ENCODE measurements at places on chromosomes 1 and 21.

GRCh38 chr1:157403203-157403602 lies 149.1 kb downstream of the FCRL5 start:
- no peak for DNase-seq

GRCh38 chr1:206788487-206789050 lies 16.3 kb upstream of the IL10 start:
- DNase-seq = no peak

- DNase-seq = no peak
These were observed 11.8 kb upstream of the USP1 start for GRCh38 chr1:62425041-62425440.

DNA sequence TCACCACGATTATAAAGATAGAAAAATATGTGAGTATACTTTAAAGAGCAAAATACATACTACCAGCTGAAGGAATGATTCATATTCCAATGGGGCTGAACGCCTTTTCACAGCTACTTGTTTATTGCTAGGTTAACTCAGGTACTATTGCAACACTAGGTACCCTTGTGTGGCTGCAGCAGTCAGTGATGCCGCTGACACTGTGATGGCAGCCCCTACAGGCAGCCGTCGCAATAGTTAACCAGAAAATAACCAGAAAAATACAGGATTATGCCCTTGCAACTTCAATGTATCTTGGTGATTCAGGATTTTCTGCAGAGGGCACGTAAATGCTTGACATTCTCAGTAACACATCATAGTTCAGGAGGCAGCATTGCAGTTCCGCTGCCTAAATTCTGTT lies 1.6 kb upstream of the MARK1 start:
- DNase-seq = no peak

GRCh38 chr1:118984086-118984721 lies 3.9 kb downstream of the TBX15 start:
- no peak for DNase-seq

DNA sequence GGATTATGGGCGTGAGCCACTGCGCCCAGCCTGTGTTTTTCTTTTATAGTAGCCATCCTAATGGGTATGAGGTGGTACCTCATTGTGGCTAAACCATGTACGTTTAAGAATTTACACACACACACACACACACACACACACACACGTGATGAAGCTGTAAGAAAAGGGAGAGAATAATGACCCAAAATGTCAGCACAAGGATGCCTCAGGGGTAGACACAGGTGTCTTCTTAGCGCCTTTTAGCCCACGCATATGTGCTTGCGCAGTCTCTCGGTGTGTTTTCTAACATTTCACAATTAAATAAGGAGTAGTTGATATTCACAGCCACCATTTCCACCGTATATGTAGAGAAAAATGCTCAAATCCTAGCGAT lies 782 bp upstream of the PFKL start:
- DNase-seq = peak; percentile 12

DNA sequence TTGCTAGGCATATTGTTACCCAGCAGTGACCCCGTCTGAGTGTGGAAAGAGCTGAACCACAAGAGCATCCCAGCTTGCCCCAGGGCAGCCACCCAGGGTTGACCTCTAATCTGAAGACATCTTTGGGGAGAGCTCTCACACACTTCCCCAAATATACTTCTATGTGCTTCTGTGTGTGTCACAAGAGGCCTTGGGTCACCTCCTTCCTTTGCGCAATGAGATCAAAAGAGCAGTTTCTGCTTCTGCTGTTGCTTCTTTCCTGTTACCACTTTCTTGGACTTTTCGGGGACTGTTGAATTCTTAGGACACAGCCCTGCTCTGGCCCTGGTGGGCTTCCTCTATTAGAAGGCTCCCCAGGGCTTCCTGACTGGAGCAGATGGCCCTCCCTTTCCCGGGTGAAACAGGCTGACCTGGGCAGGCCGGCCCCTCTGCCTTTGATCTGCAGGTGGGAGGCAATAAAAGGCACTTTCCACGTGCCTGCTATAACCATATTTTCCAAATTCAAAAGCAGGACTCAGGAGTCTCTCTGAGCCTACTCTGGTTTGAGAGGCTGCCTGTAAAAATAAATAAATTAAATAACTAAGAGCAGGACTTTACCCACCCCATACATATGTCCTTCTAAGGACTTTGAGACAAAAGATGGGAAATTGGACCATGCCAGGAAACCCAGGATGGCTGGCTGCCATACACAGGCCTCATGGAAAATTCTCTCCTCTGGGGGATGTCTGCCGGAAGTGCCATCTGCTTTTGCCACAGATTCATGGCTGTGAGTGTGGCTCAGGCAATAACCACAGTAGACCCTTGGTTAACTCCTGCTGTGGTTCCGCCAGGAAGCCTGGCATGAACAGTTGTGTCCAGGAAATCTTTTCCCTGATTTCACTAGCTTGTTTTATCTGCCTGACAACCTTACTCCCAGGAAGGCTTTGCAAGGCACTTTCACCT lies 28.3 kb upstream of the RCSD1 start:
- no peak for DNase-seq

DNA sequence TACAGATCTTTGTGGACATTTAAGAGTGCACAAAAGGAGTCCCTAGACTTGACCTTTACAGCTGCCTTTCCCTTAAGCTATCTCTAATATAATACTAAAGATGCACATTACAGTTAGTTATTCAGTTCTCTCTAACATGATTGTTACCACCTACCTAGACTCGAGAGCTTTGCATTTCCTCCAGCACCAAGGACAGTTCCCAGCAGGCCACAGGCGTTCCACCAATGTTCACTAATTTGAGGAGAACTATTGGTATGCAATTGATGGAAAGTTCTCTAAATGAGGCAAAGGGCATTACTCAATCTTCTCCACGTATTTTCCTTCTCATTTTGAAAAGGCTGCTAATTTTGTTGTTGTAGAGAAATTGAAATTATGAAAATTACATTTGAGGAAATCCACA lies 5.4 kb upstream of the NTNG1 start:
- no peak for DNase-seq

GRCh38 chr1:67078291-67078690 lies 24.3 kb upstream of the SLC35D1 start:
- no peak for DNase-seq

- DNase-seq = no peak
These were observed 2.4 kb upstream of the CTPS1 start for GRCh38 chr1:40976952-40977690.

DNA sequence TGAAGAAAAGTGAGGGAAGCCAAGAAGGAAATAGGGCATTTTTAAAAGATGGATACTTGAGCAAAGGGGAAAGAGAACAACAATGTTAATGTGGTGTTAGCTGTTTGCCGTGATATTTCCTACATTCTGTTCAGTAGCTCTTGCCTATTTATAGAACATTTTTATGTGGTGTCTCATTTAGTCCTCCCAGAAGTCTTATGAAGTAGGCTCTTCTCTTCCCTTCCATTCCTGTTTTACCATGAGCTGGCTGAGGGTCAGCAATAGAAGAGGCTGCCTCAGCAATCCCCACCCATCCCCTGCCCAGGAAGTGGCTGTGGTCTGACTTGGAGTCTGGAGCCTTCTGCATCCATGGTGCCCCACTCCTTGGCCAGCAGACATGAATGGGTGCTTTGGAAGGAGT lies 60.1 kb downstream of the KIAA0040 start:
- DNase-seq = no peak

- no peak for DNase-seq
These were observed 214.1 kb downstream of the PBX1 start for GRCh38 chr1:164773102-164773501.

- DNase-seq = no peak
These were observed 16.8 kb upstream of the ERVH48-1 start for GRCh38 chr21:42942244-42942643.

- DNase-seq = no peak
These were observed 19.6 kb upstream of the COQ8A start for GRCh38 chr1:226920446-226920894.

GRCh38 chr21:32567626-32568025 lies 17.7 kb downstream of the TCP10L start:
- no peak for DNase-seq

DNA sequence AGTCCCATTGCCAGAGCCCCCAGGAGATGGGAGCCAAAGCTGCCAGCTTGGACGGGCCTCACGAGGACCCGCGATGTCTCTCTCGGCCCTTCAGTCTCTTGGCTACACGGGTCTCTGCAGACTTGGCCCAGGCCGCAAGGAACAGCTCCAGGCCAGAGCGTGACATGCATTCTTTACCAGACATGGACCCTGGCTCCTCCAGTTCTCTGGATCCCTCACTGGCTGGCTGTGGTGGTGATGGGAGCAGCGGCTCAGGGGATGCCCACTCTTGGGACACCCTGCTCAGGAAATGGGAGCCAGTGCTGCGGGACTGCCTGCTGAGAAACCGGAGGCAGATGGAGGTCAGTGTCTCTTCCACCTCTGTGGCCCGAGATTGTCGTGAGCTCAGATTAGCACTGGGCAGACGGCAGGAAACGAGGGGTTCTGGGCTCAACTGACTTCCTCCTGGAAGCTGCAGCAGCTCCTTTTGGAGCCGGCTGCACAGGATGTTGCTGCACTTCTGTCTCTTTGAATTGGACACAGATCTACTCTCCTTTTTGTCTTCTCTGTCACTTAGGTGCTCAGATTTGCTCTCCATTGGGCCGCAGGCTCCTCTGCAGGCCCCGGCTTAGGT lies 68.0 kb downstream of the DISC1 start:
- no peak for DNase-seq

- no peak for DNase-seq
These were observed 15.1 kb downstream of the MORN1 start for GRCh38 chr1:2376261-2376741.

- DNase-seq = no peak
These were observed 98.7 kb downstream of the NCAM2 start for GRCh38 chr21:21096956-21097355.

DNA sequence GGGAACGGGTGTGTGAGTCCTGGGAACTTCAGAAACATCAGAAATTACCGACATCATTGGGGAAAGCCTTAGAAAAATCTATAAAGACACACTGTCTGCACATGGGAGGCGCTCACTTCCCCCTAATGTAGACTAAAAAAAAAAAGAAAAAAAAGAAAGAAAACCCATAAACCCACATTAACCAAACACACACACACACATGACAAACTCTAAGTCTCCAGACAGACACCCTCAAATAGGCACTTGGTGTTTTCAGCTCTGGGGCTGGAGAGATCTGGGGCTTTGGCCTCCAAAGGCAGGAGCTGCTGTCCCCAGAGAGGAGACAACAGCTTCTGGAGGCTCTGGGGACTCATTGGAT lies 13.2 kb upstream of the SDHB start:
- DNase-seq = no peak

- DNase-seq = no peak
These were observed 111.6 kb upstream of the PDE4B start for GRCh38 chr1:65681096-65681495.

DNA sequence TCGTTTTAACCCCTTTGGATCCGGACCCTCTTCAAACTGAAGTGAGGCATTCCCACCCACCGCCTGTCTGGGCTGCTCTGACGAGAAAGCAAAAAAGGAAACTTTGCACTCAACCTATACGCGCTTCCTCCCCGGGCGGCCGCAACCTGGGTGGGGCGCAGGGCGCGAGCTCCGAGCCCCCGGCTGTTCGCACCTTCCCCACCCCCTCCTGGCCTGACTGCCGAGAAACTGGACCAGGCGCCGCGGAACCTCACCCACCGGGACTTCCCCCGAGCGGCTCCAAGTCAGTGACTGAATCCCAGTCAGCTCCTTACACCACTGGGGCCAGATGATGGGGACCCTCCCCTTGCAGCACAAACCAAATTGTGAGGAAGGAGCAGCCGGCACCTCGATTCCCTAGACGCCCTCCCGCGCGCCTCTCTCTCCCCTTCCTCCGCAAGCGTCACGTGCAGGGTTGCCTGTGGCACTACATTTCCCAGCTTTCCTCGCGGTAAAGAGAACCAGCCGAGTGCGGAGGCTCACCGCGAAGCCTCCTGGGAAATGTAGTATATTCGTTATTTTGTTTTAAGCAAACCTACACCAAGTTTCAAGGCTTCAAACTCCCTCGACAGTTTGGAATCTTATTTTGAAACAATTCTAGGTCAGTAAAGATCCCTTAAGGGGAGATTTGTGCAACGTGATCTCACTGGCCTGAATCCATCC lies at the start of gene RAB29:
RAB29 (minus strand) TSS at position 468 of the 702 bp plus-strand sequence. CDS start 526 bp downstream, outside the sequence.
- DNase-seq = peak; percentile 63

DNA sequence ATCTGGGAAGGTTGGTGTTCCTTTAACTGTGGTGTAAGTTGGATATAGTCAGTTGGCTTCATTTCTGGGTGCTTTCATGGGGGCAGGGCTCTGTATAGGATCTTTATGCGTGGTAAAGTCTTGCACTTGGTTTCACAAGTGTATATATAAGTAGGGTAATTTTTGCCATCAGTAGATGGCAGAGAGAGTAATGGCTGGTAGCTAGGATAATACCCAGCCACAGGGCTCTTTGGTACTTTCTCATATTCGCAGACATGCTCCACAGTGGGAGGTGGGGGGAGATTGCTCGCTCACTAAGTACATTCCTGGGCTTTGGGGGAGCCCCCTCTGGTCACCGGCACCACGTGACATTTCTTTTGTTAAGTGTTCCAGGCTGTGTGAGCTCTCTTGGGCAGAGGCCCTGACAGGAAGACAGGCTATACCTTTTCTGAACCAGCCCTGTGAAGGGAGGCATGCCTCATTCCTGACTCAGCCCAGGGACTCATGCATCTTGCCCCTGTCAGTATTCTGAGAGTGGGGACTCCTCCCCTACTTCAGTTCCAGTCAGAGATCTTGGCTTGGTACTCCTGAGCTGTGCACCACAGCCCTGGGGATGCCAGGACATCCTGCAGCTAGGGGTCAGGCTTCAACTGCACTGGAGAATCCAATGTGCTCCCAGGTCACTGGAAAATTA lies 37.6 kb downstream of the FCRL2 start:
- no peak for DNase-seq

GRCh38 chr1:167934426-167935215 lies 1.9 kb upstream of the DCAF6 start:
- no peak for DNase-seq

DNA sequence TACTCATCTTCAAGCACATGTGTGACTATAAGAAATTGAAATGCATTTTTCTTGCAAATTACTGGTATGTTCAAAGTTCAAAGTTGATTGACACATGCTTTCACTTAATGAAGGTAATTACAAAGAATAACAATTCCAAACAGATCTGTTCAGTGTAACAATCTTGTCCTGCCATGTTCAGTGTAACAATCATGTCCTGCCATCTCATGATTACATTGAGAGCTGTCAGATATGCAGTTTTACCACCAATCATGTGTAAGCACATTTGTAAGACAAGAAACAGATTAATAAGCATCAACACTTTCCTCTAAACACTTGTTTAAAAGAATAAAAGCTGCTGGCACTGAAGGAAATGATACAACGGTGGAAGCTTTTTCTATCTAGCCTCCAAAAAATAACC lies 80.3 kb upstream of the ZNF281 start:
- no peak for DNase-seq

- peak; percentile 86 for DNase-seq
These were observed at the start of gene AVPR1B for GRCh38 chr1:206117151-206117948. Gene AVPR1B, minus strand, starts transcription at chr1:206117388. Its CDS starts 498 bp downstream, at chr1:206116890.

Data from NCI-H146 (cell line).